ENCODE measurements at places on chromosomes 5 and 9.
A peak's percentile ranks its signal among the peaks of the same experiment; 100 is the strongest.

GRCh38 chr5:56710826-56711590 is 104.3 kb upstream of the MAP3K1 start:
- DNase-seq = peak; percentile 34

GRCh38 chr5:132025403-132025971 is 14.0 kb upstream of the ACSL6 start:
- DNase-seq = no peak

DNA sequence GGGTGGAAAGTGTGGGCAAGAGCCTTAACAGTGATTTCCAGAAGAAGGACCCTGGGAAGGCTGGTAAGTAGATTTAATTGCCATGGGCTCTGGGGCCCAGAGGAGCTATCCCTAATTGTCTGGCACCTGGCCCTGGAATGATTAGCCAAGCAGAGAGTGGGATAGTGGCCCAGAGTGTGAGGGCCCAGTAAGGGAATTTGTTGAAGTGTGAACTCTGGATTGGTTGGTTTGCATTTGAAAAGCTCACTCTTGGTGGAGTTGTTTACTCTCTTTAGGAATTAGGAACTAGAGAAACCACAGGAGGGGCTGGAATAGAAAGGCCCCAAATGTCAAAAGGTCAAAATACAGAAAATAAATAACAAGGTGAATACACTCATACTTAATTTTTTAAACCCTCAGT is 207.1 kb downstream of the GABRG2 start:
- no peak for DNase-seq

DNA sequence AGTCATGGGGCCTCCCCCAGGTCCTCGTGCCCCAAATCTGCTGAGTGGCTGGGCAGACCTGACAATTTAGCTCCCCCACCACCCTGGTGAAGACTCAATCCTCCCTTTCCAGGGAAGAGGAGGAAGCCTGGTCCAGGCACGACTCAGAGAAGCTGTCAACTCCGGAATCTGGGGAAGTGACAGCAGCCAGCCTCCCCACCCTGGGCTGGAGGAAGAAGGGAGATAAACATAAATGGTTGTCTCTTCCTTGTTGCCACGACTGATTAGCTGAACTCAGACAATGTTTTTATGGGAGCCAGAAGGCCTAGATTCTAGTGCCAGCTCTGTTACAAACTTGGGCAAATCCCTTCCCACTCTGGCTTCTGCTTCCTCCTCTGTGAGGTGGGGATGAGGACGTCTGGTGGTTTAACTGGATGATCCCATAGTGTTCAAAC is 15.4 kb downstream of the CCDC69 start:
- DNase-seq = no peak

DNA sequence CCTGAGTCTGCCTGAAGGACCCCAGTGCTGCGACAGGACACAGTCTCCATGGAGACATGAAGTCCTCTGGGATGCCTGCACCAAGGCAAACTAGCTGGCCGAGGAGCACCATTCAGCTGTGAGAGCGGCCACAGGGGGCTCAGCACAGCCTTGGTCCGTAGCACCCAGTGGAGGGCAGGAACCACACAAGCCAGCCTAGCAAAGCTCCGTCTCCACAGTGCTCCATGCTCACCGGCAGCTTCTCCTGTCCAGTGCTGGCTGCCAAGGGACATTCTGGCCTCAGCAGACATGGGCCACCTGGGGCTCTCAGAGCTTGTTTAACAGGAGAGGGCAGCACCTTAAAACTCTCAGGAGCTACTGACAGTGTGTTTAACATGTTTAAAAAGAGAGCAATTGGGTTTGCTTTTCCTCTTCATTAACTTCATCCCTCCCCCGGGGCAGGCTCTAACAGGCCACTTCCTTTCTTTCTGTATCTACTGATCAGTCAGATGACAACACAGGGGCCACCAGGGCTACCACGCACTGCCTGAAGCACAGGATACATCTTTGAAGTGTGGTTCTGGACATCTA is 57.0 kb downstream of the SECISBP2 start:
- peak; percentile 38 for DNase-seq

DNA sequence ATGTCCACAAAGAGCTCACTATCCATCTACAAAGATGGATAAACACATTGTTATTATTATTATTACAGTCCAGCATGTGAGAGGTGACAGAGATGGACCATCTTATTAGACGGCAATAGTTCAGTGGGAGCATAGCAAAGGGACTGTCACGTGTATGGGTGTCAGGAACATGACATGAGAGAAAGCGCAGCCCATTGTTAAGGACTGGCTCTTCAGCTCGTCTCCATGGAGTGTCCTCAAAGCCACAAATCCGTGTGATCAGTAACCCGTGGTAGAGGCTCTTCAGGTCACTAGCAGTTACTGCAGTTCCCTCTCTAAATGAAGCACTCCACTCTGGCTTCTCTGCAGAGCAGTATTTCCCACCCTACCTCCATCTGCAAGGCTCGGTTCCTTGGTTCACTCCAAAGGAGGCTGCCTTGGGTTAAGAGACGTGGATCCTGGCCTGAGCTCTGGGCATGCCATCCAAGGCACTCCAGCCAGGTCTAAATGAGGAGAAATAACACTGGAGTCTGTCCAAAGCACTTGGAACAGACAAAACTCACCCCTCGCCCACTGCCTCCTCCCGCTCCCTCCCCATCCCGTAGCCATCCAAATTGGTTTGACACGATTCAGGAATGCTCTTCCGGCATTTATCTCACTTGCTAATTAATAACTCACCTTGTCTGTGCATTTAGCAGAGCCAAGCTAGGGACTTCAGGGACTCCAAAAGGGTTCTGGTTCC is 122.3 kb upstream of the WWC1 start:
- no peak for DNase-seq

- no peak for DNase-seq
These were observed 38.5 kb upstream of the GZMA start for GRCh38 chr5:55063899-55064298.

DNA sequence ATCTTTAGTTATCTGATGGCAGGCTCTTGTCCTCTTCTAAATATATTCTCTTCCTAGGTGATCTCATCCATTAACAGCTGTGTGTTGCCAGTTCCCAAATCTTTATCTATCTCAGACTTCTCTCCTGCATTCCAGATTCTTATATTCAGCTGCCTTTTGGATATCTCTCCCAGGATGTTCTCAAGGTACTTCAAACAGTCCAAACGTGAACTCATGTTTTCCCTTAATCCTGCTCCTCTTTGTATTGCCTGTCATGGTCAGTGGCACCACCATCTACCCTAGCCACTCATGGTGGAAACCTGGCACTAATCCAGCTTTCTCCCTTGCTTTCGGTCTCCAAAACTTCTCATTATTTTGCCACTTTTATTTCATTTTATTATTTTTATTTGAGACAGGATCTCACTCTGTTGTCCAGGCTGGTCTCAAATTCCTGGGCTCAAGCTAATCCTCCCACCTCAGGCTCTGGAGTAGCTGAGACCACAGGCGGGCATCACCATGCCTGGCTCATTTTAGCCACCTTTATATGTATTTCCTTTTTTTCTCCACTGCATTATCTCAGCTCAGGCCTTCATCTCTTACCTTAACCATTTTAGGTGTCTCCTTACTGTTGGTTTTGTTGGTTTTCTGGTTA is 3.8 kb downstream of the ZFYVE16 start:
- DNase-seq = no peak

DNA sequence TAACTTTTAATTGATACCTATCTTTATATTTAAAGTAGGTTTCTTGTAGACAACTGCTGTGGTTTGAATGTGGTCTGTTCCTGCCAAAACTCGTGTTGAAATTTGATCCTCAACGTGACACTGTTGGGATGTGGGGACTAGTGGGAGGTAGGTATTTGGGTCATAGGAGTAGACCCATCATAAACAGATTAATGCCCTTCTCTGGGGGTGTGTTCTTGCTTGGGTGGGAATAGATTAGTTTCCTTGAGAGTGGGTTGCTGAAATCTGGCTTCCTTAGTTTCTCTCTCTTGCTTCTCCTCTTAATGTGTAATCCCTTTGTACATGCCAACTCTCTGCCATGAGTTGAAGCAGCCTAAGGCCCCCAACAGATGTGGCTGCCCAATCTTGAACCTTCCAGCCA is 34.6 kb upstream of the IPPK start:
- no peak for DNase-seq

- no peak for DNase-seq
These were observed 15.0 kb downstream of the TRIM32 start for GRCh38 chr9:116701940-116702642.

GRCh38 chr9:36486329-36486932 is 86.3 kb upstream of the MELK start:
- DNase-seq = no peak

GRCh38 chr5:34731435-34732232 is 75.5 kb downstream of the RAI14 start:
- DNase-seq = no peak

- peak; percentile 60 for DNase-seq
These were observed at the start of gene PNPLA7 for GRCh38 chr9:137550231-137550621. Gene PNPLA7, minus strand, starts transcription at chr9:137550402. Its CDS starts 205 bp downstream, at chr9:137550197.

- no peak for DNase-seq
These were observed 21.8 kb downstream of the PPIC start for GRCh38 chr5:123014689-123015088.

- no peak for DNase-seq
These were observed 326.6 kb downstream of the ARL15 start for GRCh38 chr5:53983568-53984460.

- no peak for DNase-seq
These were observed 128.9 kb upstream of the TARS1 start for GRCh38 chr5:33311893-33312292.

DNA sequence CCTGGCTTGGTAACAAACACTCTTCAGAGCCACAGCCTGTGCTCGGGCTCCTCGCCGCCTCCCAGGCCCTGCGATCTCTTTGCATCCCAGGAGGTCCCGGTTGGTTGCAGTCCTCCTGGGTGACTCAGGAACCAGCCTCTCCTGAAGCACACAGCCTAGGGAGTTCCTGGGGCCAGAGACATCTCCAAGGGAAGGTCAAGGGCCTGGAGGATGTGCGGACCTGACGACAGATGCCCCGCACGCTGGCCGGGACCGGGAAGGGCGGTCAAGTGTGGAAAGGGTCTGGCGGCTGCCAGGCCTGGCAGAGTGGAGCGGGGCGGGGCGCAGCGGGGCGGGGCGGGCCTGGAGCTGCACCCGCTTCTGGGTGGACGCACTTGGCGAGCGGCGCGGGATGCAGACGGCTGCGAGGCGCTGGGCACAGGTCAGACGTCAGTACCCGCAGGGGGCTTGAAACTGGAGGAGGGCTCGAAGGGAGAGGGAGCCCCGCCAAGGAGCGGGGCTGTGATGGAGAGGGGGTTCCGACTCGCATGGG is 45.0 kb upstream of the PRSS3 start:
- no peak for DNase-seq

- no peak for DNase-seq
These were observed 38.4 kb upstream of the CDC42SE2 start for GRCh38 chr5:131225282-131225974.
